ENCODE measurements at places on chromosomes 11 and 22.

DNA sequence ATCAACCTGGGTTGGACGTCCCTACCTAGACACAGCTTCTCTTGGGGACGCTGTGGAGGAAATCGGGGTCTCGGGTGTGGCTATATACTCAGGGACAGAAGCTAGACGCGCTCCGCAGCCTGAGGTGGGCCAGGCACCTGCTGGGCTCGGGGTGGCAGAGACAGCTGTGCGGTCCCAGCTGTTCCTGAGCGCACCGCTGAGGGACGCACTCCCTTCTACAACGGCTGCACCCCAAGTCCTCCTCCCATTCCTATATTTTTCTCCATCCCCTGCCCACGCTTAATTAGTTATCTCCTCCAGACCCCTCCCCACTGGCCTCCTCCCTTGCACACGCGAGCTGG, 188 bp upstream of the MTNR1B start:
- no peak for DNase-seq

DNA sequence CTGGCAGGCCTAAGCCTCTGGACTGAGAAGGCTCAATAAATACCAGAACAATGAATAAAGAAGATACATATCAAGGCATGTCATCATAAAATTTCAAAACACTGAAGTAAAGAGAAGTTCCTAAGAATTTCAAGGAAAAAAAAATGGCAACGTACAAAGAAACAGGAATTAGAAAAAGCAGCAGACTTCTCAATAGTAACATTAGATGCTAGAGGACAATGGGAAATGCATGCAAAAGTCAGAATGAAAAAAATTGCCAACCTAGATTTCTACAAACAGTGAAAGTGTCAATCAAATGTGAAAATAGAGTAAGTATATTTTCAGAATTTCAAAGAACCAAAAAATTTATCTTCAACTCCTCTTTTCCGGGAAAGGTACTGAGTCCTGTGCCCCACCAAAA, 125.0 kb downstream of the KCNC1 start:
- no peak for DNase-seq

DNA sequence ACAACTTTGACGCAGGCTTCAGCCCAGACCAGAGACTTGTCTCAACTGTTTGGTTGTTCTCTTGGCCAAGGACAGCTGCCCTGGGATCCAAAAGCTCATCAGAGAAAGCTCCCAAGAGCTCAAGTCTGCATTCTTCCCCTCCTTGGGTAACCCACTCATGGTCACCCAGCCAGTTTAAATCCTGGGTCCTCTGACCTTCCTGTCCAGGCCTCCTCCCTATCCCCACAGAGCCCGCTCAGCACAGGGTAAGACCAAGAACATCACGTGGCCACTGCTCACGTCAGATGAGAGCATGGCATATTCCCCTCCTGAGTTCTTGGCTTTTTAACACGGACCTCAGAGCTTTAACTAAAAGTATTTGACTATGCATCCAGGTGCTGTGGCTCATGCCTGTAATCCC, 25.8 kb downstream of the TSKU start:
- no peak for DNase-seq

DNA sequence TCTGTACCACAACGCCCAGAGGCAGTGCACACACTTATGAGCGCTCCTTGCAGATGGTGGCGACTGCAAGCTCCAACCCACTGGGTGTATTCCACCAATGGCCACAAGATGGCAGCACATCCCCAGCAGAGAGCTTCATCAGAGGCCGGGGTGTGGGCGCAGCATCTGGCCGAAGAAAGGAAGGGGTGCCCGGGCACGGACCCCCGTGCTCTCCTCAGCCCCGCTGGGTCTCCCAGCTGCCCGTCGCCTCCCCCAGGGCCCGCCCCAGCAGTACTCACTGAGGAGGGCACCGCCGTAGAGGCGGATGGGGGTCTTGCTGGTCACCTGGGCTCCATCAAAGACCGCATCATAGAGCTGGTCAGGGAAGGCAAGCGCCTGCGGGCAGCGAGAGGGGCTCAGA, 14.2 kb downstream of the TP53I11 start:
- peak; percentile 75 for DNase-seq

GRCh38 chr22:27075028-27075678, 417.8 kb downstream of the MIAT start:
- no peak for DNase-seq

- no peak for DNase-seq
Observed at GRCh38 chr22:24813861-24814770, 8.1 kb downstream of the SGSM1 start.

Measured in stimulated activated CD8-positive, alpha-beta memory T cell treated with anti-CD3 and anti-CD28 coated beads, Interleukin-4, amount 100 ng/mL, for 1 hour (primary cell).